ENCODE measurements at places on chromosomes 5 and 9.

- DNase-seq = no peak
These were observed 633.2 kb downstream of the DMRTA1 start for GRCh38 chr9:23079798-23080197.

GRCh38 chr9:106964329-106964728, 101.4 kb downstream of the ZNF462 start:
- DNase-seq = no peak

GRCh38 chr9:84045481-84046097, 65.0 kb downstream of the RMI1 start:
- no peak for DNase-seq

- DNase-seq = no peak
These were observed 39.3 kb downstream of the EPB41L4B start for GRCh38 chr9:109281518-109281917.

- DNase-seq = no peak
These were observed 51.1 kb downstream of the BARX1 start for GRCh38 chr9:93903886-93904648.

DNA sequence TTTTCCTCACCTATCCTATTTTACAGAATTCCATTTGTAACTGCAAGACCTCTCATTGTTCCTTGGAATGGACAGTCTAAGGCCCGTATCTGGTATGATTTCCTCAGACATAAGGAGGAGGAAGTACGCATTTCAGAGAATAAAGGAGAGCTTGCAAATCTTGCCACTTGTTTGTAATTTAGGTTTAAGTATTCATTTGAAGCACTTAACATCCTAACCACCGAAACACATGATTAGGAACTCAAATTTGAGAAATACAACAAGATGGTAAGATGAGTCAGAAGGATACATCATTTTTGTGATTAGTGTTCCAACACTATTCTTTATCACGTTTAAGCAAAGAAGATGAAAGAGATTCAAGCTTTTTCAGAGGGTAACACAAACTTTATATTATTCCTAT, 3.9 kb upstream of the ZCCHC9 start:
- DNase-seq = no peak

DNA sequence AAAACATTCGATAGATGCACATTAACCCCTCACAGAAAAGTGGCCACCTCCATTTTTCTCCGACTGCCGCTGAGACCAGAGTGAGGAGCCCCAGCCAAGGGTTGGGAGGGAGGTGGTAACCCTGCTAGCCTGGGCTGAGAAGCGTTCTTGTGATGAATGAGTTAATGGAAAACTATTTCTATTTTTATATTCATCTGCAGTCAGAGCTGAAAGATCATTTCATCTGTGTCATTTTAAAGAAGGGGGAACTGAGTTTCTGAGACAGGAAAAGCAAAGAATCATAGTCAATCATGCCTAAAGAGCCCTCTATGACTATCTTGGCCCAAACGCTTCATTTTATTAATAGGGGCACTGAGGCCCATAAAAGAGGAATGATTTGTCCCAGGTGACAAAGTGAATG, 229.5 kb downstream of the PAPPA start:
- DNase-seq = no peak

DNA sequence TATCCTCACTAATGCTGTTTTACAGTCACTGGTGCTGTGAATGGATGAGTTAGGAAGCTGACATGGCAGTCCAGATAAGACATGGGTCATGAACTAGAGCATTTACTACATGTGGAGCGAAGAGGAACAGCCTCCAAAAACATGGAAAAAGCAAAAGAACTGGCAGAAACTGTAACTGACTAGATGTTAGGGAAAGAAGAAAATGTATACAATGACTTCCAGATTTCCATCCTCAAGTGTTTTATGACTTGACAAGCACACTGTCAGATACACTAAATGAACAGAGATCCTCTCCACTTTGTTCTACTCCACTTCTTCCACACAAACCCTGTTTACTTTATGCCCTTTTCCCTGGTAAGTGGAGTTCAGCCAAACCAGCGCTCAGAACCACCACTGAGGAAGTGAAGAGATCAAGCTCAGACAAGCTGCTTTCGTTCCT, 11.5 kb downstream of the HMGCS1 start:
- no peak for DNase-seq

DNA sequence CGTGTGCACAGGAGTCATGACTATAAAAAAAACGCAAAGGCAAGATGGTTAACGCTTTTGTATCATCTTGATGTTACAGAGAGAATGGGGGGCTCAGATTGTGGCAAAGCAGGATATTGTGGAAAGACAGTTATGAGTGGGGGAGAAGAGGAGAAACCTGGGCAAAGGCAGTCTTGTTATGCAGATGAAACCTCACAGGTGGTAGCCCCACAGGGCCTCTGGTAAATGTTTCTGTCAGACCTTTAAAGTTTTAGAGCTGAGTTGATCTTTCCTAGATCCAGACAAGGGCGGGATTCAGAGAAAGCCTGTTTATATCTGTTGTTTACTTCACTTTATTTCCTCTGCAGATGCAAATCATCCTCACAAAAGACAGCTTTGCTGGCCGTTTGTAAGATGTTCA, 55.2 kb downstream of the C9orf85 start:
- no peak for DNase-seq

GRCh38 chr5:31730139-31730538, 91.2 kb downstream of the PDZD2 start:
- no peak for DNase-seq

DNA sequence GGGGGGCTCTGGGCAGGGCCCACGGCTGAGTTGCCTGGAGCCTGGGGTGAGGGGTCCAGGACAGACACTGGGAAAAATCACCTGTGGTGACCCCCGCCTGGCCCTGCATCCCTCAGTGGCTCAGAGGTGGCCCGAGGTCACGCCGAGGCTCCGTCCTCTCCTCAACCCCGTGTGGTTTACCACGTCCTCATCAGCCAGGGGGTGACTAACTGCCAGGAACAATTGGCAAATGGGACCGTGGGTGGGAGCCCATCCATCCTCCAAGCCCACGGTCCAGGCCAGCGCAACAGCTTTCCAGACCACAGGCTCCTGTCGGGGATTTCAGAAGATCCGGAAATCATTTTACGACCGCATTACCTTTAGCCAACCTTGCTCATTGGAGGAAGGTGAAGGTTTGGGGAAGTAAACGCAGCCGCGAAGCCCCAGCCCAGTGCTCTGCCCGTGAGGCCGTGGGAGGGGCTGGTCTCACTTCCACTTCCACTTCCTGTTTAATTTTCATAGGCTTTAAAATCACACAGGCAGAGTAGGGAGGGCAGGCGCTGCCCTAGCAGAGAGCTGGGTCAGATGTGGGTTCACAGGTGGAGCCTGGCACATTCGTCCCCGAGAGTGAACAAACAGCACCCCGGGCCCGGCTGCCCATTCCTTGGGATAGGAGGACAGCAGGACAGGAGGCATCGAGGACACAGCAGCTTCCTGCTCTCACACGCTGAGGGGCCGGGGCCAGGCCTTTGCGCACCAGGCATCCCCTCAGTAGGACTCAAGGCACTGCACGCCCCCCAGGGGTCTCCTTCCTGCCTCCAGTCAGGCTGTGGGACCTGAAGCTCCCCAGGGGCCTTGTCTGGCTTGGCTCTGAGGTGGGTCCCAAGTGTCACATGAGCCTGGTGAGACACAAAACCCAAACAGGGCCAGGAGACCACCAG, 19.8 kb upstream of the SLC9A3 start:
- peak; percentile 68 for DNase-seq

- no peak for DNase-seq
These were observed 56.8 kb downstream of the FGF10 start for GRCh38 chr5:44332285-44332971.

- no peak for DNase-seq
These were observed 20.2 kb downstream of the IL7R start for GRCh38 chr5:35876922-35877321.

DNA sequence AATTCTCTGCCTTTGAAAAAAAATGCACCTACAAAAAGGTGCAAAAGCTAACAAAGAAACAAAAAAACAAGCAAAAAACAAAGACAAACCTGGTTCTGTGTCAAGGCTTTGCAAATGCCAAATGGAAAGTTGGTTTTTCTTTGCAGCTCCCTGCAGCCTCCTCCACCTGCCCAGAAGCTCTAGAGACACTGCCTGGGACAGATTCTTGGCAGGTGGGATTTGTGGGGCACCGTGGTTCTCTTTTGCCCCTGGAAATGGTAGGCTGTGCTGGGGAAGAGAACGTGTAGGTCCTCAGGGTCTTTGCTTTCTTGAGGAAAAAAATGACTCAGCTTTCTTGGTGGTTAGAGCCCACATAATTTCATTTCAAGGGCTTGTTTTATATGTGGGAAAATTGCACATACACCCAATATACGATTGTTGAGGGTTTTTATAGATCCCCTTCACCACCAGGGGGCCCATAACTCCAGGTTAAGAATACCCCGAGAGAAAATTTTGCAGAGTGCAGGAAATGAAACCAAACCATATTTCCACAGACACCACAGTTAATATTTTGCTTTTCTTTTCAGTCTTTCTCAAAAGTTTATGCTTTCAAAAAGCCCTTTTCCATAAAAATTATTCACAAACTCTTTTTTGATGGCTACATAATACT, 58.7 kb downstream of the NXNL2 start:
- peak; percentile 48 for DNase-seq

DNA sequence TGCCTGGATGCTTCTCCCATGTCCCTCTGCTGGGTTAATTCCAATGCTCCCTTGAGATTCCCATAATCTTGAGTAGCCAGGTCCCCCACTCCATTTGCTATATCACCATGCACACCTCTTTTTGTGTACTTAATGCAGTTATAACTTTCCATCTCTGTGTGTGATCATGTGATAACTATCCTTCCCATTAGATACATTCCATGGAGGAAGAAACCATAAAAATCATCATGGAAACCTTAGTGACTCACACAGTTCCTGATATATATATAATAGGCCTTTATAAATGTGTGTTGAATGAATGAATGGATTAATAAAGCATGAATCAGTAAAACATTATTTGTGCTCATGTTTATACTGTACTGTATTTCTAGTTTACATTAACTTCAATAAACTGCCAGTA, 104.6 kb downstream of the PCSK5 start:
- DNase-seq = no peak

DNA sequence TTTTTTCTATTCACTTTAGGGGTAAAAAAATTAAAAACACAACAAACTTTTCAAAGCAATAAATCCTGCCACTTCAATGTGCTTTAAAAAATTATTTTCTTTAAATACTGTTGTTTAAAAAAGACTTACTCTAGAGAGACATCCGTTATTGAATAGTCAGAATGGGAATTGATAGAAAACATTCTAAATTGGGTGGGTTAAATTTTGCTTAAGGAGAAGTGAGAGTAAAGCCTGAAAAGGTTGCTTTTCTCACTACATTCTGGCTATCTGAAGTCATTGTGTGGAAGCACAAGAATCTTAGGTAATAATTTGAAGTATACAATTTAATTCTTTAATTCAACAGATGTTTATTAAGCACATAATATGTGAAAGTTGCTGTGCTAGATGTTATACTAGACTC, 509.3 kb downstream of the NR2F1-AS1 start:
- no peak for DNase-seq

DNA sequence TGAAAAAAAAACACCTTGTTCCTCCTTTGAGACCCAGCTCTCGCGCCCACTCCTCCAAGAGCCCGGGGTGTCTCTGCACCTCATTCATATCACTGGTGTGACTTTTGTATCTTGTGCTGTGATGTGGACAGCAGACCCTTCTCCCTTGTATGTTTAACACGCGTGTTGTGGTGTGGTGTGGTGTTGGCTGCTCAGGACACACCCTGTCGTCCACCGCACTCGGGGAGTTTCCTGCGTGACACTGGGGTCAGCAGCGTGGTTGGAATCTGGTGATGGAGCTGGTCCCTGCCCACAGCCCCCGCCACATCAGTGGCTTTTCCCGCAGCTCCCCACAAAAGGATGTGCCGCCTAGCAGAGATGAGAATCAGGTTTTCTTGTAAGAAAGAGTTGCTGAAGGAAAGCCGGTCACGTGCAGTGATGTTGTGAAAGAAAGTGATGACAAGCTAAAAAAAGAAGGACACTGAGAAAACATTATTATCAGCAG, 61.5 kb downstream of the TENT4A start:
- DNase-seq = no peak

GRCh38 chr9:69873401-69873950, 52.9 kb downstream of the CFAP95 start:
- DNase-seq = no peak

GRCh38 chr5:177473443-177474001, at the start of gene DBN1:
DBN1 (minus strand) TSS chr5:177473634; CDS start chr5:177473521, 113 bp downstream.
- no peak for DNase-seq

DNA sequence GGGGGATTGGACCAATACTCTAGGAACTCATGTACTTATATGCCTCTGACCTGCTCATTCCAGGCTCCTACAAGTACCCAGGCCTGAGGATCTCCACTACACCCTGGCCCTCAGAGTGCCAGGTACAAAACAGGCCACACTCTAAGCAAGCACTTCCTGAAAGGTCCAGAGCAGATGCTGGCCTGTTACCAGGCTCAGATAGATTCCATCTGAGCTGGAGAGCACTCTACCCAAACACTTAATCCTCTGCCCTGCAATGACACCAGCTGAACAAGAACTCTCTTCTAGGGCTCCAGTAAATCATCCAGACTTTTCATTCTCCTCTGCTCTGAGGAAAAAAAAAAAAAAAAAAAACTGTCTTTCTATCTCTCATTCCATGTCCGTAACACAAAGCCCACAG, 2.9 kb downstream of the P4HA2 start:
- no peak for DNase-seq

DNA sequence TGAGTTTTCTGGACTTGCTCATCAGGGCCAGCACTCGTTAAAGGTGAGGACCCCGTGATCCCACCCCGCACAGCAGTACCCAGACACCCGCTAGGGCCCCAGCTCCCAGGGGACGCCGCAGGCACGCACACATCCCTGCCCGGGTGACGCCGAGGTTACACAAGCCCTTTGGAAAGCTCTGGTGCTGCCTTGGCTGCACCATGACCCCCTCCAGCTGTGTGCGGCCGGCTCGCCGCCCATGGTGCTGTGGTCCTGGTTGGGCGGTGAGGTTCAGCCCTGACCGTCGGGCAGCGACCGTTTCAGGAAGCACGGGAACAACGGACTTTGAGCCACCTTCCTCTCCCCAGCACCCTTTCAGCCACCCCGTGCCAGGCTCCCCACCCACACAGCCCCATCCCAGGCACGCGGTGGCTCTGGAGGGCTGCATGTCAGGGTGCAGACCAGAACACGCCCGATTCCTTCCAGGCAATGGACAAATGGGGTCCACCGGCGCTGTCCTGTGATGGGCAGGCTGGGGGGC, 7.5 kb upstream of the SLC12A7 start:
- no peak for DNase-seq

DNA sequence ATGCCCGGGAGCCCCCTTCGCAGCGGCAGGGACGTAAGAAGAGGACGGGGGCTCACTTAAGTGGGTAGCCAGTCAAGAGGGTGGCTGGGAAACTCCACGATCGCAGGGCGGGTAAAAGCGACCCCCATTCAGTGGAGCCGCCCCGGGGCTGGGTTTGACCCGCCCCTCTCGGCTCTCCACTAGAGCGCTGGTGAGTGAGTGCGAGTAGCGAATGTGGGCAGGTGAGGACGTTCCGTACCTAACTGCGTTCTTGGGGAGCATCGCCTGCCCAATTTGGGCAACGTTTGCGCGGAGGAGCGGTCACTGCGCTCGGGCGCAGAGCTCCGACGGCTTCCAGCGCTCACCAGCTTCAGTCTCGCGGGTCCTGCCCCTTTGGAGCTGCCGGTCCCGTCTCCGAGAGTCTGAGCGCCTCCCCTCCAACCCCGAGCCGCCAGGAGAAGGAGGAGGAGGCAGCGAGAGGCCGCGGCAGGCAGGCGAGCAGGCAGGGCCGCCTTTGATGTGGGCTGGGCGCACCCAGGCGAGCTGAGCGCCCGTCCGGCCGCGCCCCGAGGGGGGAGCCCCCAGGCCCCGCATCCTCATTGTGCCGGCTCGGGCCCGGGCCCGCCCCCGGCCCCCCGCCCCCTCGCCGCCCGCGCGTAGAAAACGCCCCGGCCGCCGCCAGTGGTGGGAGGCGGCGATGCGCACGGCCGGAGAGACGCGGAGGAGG, at the start of gene FGF18:
FGF18 (plus strand) TSS at position 666 of the 706 bp plus-strand sequence. CDS start 553 bp downstream, outside the sequence.
- peak; percentile 53 for DNase-seq

All from activated CD4-positive, alpha-beta T cell treated with anti-CD3 and anti-CD28 coated beads, Interleukin-2, amount 50 U/mL, for 48 hours (primary cell).